Stimulated activated CD8-positive, alpha-beta memory T cell treated with anti-CD3 and anti-CD28 coated beads, Interleukin-15, amount 100 ng/mL, for 1 hour (primary cell): ENCODE measurements at places on chromosomes 2 and 18.

DNA sequence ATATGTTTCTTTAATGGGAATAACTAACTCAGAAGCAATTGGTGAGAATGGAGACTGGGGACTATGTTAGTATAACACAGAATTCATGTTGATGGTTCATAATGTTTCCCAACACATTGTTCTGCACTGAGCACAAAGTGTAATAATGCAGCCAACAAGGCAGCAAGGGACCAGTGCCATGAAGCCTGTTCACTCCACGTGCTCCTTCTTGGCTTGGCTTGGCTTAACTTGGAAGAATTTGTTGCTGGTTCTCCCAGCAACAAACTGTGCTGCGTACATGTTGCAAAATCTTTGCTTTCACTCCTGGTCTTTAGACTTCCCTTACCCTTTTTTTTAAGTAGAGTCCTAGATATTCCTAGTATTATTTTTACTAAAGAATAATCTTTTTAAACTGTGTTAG, 129.7 kb downstream of the MAP3K20 start:
- no peak for DNase-seq

DNA sequence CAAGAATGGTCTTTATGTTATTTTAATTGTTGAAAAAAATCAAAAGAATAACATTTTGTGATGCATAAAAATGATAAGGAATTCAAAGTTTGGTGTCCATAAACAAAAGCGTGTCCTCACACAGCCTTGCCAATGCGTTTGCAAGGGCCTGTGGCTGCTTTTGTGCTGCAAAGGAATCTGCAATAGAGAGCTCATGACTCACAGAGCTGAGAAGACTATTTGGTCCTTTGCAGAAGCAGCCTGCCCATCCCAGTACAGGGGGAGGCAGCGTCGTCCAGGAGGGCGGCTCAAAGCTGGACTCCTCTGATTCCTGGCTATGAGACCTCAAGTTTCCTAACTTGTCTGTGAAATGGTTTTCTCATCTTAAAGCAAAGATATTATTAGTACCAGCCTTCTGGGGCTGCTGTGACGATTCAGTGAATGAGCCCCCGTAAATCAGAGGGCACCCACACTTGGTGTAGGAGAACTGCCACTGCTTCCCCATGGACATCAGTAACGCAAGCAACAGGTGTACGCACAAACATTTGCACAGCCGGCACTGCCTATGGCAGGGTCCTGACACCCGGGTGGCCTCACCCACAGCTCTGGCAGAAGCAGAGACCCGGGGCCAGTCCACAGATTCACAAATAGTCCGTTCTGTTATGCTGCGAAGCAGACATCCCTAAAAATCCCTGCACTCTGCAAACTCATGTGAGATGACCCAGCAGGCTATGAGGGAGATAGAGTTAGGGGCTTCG, 70.6 kb upstream of the ASAP2 start:
- no peak for DNase-seq

GRCh38 chr2:241817126-241817820, 8.3 kb downstream of the NEU4 start:
- no peak for DNase-seq

GRCh38 chr2:10150436-10150835, 27.9 kb downstream of the RRM2 start:
- DNase-seq, result no peak

GRCh38 chr2:241357531-241357930, 1.4 kb downstream of the FARP2 start:
- no peak for DNase-seq

DNA sequence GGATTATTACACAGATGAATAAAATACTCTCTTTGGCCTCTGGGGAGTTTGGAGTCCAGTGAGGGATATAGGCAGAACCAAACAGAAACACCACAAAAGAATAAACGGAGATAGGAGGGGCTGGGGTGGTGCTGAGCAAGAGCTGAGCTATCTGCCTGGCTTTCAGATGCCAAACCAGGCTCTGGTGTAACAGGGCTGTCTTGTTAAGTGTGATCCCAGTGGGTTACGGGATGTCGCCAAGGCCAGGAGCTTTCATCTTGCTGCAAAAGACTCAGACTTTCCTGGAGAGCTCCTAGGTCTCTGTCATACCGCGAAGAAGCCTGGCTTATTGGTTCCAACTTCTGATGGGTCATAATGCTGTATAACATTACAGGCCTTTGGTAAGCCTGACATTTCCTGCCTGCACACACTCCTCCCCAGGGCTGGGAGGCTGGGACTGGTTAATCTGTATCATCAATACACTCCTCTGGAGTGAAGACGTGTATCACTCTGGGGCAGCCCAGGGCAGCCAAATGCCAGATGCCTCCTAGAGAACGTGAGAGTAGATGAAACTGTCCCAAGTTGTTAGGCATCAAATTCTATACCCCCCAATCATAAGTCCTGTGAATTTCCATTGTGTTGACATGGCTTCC, 60.5 kb downstream of the STPG4 start:
- DNase-seq, result no peak

DNA sequence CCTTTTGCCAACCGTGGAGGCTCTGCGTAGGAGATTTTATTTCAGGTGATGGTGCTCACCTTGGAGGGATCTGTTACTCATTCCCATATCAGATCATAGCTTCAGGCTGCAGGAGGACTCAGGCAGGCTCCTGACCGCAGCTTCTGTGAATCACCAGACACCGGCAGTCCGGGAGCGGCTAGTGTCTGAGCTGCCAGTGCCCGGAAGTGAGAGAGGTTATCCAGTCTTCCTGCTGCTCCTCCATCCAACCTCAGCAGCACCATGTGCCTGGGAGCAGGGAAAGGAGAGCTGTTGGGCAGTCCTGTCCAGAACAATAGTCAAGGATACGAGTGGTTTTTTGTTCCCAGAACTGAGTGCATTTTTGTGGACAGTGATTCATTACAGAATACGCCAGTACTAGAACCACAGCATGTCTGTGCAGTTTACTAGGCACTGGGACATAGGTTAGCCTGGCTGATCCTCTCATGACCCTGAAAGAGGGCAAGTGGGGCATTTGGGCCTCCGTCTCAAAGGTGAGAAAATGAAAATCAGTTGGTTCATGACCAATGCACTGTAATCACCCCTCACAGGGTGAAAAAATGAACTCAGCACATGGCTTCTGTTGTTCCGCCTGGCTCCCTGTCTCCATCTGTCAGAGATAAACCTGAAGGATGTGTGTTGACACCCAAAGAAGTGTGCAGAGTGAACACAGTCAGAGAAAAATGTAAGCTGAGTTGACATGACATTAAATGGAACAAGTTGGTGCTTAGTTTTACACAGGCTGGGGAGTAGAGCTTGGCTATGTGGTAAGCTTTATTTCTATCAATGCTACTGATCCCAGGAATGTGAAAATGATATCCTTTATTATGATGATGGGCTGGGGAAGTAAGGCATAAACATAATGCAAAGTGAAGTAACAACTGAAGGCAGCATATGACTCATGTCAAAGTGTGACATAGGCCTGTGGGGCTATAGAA, 12.2 kb downstream of the FHOD3 start:
- no peak for DNase-seq

GRCh38 chr2:60149176-60149575, 404.3 kb downstream of the BCL11A start:
- DNase-seq, result no peak

- DNase-seq, result no peak
Measured at GRCh38 chr2:10811517-10811916, 1.1 kb downstream of the PDIA6 start.

DNA sequence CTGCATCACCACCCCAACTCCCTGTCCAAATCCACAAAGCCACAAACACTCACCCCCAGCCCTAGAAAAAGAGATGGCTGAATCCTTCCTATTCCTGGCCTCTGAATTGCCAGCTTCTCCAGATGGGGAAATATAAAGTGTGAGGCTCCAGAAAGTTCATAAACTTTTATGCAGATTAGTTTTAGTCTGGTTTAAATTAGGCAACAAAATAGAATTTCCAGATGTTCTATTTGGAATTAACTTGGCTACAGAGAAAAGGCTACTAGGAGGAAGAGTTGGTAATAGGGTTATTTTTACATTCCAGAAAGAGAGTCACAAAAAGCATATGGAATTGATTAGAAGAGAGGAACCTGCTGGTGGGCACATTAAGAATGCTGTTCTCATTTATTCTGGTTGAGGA, 56.0 kb downstream of the EN1 start:
- no peak for DNase-seq
